H1 (cell line): ENCODE measurements at places on chromosomes 4 and X. TPM values are rescaled to one million over a fixed set of nuclear protein-coding genes. Genes with fewer than 3 reads are reported as not detected.

The CXCL9 gene
- not detected in 2 replicates for total RNA-seq

The RPS6KA3 gene
- 11.3 and 13.0 TPM in 2 replicates for total RNA-seq

The RIBC1 gene
- 0.82 and 0.97 TPM in 2 replicates for total RNA-seq

The KDR gene
- 98.1 and 106 TPM in 2 replicates for total RNA-seq

The SLC6A8 gene
- total RNA-seq: 94.7 and 98.5 TPM in 2 replicates

The SYTL5 gene
- 0.38 and 0.52 TPM in 2 replicates for total RNA-seq

The SH3D19 gene
- 51.3 and 55.8 TPM in 2 replicates for total RNA-seq

The SCARB2 gene
- total RNA-seq: 35.7 and 40.2 TPM in 2 replicates

The SSX2 gene
- total RNA-seq: not detected in 2 replicates

The NDST3 gene
- 0.60 and 0.71 TPM in 2 replicates for total RNA-seq

The USP53 gene
- total RNA-seq: 13.9 and 14.9 TPM in 2 replicates

The MSX1 gene
- not detected in 2 replicates for total RNA-seq

The GAGE12H gene
- total RNA-seq: not detected in 2 replicates

The LPAR4 gene
- total RNA-seq: 15.5 and 16.3 TPM in 2 replicates

The CLCN3 gene
- total RNA-seq: 25.8 and 32.8 TPM in 2 replicates

The MTMR1 gene
- 21.8 and 23.8 TPM in 2 replicates for total RNA-seq

The HMX1 gene
- 0.26 and 0.34 TPM in 2 replicates for total RNA-seq
